ENCODE measurements at places on chromosomes 7 and 10. TPM values are rescaled to one million over a fixed set of nuclear protein-coding genes. Genes with fewer than 3 reads are reported as not detected.

DNA sequence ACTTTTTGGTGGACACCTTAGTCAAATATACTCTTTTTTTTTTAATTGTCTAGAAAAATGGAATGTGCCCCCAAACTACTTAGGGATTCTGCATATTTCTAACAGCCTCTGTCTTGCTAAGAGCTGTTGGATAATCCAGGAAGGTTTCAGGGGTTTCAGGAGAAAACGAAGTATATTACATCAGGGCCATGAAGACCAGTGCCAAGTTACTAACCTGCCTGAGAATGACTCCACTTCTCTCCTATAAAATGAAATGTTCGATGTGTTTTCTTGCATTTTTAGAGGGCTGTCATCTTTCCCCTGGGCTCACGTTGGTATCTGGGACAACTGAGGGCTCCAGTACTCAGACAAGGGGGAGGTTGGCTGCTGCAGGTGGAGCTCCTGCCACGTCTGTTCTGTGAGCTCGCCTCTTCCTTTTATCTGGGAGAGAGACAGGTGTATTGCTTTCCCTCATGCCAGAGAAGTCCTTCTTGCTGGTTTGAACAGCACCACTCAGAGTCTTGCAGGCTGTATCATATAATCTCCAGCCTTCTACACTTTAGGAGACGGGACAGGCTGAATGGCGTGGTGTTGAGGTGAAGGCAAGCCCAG is 71.3 kb downstream of the CAMK1D start:
- DNase-seq: no peak

- DNase-seq: no peak
Observed at GRCh38 chr7:27362026-27362425, 119.4 kb downstream of the EVX1 start.

DNA sequence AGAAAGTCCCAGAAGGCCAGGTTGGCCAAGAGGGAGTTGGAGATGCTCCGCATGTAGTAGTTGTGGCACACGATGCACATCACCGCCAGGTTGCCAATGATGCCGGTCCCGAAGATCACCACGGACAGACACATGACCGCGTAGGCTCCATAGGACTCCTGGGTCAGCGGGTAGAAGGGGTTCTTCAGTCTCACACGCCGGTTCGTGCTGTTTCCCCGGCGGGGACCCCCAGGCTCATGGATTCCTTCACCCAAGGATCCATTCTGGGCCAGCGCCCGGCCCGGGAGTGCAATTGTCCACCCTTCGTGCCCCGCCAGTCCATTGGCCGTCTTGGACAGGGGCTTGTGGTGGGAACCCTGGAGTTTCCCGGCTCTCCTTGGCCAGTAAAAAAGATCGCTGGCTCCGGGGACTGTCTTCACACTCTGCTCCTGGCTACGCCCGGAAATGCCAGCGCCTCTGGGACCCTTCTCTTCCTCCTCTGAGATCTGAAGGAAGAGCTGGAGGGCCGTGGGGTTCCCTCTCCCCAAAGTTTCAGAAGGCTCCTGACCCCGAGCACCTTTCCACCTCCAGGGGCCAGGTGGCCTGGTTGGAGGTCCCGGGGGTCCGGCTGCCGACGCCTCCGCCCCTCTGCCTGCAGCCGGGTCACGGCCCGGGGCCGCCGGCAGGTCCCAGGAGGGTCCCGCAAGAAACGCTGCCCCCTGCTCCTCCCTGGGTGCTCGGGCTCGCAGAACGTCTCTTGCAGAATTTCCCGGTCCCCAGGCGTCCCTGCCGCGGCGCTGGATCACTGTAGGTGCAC is 1.3 kb downstream of the GPR37 start:
- DNase-seq: no peak

GRCh38 chr7:93799750-93800357 is 90.7 kb downstream of the TFPI2 start:
- no peak for DNase-seq

Gene OR2A1
- not detected for total RNA-seq

Data from chondrocyte (in vitro differentiated cells).